ENCODE measurements at places on chromosomes 12 and 14.

- no peak for DNase-seq
These were observed 191.2 kb upstream of the DIO3 start for GRCh38 chr14:101369916-101370592.

- DNase-seq, result peak; percentile 79
These were observed at the start of gene PGF for GRCh38 chr14:74955229-74956026. PGF (minus strand) TSS chr14:74955597; CDS start chr14:74955242, 355 bp downstream.

DNA sequence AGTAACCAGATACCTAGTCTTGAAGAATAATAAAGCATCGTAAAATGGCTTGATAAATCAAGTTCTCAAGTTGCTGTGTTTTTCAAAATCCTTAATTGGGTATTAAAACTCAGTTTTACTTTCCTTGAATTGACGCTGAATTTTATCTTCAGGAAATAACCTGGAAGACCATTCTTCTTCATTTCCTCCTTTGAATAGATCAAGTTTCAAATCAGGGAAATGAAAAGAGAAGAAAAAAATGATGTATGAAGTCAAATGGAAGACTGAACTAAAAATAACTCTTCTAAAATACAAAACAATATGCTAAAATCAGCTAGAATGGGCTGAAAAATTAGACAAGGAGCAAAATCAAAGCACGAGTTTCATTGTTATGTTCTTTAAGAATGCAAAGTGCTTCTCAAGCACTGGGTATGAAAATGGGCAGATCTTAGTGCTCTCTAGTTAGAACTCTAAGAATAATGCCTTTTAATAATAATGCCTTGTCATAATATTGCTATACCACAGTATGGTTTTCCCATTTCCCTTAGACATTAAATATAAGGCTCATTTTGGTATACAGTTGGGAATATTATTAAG lies 54.6 kb upstream of the CLEC14A start:
- no peak for DNase-seq

- no peak for DNase-seq
These were observed 34.4 kb downstream of the CDK17 start for GRCh38 chr12:96365604-96366380.

GRCh38 chr12:66739940-66740651 lies 61.2 kb upstream of the GRIP1 start:
- no peak for DNase-seq

- DNase-seq, result no peak
These were observed 18.3 kb downstream of the ARMH4 start for GRCh38 chr14:58133739-58134138.

DNA sequence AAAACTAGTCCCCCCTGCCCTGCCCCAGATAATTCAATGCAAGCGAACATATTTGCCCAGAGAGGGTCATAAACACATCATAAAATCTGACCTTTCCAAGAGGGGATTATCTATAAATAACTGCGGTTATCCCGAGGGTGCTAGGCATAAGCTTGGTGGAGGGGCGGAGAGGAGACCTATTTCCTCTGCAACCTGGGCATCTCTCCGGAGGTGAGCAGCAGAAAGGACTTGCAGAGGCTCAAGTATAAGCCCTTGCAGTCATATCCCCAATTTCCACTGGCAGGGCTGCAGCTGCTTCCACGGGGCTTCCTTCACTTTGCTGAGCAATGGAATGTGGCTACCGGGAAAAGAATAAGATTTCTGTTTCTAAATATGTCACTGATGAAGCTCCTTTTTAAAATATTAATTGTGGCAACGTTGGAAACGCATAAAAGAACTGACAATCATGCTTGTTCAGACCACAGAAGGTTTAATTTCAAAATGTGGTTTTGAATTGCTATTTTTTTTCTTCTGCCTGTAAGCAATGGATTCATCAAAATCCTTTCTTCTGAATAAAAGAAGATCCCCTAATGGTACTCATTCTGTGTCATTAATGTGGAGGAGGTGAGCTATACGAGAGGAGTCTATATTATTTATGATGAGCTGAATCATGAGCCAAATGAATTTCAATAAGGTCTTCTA lies 268.9 kb upstream of the ATP2B1 start:
- DNase-seq, result peak; percentile 18

DNA sequence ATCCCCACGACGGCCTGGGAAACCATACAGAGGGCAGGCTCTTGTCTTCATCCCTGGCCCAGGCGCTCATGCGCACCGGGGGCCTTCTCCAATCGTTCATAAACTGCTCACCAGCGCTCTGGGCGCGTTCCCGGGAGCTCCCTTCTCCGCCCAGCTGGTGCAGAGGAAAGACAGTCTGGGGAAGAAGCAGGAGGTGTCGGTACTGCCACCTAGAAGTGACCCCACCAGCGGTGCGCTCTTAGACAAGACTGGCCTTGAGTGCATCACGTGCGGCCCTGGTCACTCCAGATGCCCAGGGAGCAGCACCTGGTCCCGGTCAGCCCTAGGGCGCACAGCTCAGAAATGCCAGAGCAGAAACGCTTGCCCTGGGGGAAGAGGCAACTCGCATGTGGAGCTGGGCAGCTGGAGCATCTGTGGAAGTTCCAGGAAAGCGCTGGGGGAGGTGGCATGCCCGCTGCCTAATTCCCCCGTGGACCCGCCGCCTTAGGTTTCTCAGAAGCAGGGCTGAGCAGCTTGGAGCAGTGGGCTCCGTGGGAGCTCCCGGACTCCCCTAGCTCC lies 2.5 kb downstream of the GSC start:
- no peak for DNase-seq

GRCh38 chr12:13769966-13770365 lies 211.4 kb downstream of the GRIN2B start:
- no peak for DNase-seq

- DNase-seq, result no peak
These were observed 1.7 kb downstream of the B4GALNT3 start for GRCh38 chr12:461425-461824.

DNA sequence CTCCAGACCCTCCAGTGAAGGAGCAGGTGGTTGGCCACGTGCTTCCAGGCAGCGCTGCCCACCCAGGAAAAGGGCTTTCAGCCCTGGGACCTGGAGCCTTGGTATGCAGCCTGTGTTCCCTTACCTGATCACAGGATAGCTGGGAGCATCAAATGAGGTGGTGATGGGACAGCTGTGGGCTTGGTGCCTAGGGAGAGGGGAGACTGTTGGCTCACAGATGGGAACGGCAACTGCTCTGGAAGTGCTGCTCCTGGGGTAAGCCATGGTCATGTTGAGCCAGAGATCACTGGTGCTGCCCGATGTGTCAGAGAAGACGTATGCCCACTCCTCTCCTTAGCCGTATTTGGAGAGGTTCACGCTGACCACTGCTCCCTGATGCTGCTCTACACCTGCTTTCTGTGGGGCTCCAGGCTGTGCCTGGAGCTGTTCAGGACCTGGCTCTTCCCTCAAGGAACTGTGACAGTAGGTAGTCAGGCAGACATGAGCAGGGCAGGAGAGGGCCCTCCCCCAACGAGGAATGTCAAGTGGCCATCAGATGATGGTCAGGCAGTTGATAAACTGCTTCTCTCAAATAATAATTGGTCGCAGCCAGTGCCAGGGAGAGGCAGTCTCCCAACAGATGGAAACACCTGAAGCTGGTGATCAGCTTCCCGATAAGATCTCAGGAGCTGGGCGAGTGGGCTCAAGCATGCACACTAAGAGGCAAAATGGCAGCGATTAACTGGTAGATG lies 2.8 kb upstream of the CYP46A1 start:
- DNase-seq, result no peak

DNA sequence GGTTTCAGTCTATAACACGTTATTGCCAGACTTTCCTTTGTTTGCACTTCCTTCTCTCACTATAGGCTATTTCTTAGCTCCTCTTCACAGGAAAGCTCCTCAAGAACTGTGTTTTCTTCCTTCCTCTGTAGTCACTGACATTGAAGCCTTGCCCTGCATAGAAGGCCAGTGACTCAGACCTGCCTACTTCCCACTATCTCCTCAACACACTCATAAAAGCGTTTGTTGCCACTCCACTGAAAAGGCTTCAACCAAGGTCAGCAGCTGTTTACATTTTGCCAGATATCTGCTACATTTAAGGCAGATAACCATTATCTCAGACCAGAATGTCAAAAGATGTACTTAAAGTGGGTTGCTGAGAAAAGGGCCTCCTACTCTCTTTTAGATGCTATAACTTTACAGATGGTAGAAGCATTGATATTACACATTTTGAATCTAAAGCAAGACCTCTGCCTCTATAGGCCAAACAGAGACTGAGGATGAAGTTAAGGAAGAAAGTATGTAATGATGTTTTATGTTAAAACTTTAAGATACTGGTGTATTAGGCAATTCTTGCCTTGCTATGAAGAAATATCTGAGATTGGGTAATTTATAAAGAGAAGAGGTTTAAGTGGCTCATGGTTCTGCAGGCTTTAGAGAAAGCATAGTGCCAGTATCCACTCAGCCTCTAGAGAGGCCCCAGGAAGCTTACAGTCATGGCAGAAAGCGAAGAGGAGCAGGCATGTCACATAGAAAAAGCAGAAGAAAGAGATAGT lies 233.3 kb upstream of the FLRT2 start:
- peak; percentile 4 for DNase-seq

DNA sequence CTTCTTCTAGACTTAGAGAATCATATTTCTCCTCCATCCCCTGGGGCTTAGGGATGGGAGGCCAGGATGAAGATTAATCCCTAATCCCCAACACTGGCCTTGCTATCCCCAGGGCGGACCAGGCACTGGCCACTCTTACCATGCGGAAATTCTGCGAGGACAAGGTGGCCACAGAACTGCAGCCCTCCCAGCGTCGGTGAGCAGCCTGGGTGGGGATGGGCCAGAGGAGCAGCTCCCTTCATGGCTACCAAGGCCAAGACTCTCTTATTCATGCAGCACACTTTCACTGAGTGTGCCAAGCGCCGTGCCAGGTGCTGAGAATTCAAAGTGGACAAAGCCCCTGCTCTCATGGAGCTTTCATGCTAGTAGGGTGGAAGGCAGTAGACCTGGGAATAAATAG lies 7.0 kb downstream of the TNS2 start:
- DNase-seq, result no peak

DNA sequence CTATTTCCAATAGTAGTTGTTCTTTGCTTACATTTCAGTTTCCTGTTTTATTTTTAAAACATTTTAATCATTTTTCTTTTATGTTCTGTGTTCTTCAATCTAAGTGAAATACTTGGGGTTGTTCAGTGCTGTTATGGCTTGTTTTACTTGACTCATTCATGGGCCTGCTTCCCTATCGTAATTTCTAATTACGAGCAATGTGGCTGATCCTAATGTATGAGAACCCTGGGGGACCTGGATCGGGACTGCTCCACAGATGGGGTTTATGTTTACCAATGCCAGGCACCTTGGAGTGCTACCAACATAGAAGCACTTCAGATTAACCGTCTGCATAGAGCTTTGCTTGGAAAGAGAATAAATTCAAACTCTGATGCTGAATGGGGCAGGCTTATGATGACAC lies 29.8 kb downstream of the TECPR2 start:
- no peak for DNase-seq

Data from HuH-7 (cell line).